ENCODE measurements at places on chromosomes 13 and 19.

GRCh38 chr19:22595918-22596341 lies 38.2 kb upstream of the ZNF492 start:
- DNase-seq = no peak

- no peak for DNase-seq
Observed at GRCh38 chr13:33913829-33914228, 95.9 kb downstream of the RFC3 start.

GRCh38 chr13:93670866-93671265 lies 444.3 kb downstream of the GPC6 start:
- no peak for DNase-seq

DNA sequence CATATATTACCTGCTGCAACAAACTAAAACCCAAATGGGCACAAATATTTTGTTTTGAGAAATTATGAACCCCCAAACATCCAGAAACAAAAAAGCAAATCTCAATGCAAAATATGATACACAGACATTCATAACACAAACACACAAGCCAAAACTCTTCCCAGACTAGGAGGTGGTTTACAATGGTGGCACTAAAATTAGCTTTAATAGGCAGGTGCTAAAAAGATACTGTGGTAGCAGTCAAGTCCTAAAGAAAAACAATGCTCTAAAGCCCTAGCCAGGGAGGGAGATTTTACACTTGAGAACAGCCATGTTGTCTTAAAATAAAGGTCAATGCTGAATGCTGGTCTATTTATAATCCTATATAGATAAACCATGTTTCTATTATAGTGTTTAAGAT lies 65.0 kb downstream of the DOCK9 start:
- DNase-seq = no peak

GRCh38 chr13:44045180-44045562 lies 165.5 kb downstream of the LACC1 start:
- DNase-seq = no peak

- no peak for DNase-seq
Observed at GRCh38 chr13:108346376-108346775, 76.9 kb downstream of the TNFSF13B start.

DNA sequence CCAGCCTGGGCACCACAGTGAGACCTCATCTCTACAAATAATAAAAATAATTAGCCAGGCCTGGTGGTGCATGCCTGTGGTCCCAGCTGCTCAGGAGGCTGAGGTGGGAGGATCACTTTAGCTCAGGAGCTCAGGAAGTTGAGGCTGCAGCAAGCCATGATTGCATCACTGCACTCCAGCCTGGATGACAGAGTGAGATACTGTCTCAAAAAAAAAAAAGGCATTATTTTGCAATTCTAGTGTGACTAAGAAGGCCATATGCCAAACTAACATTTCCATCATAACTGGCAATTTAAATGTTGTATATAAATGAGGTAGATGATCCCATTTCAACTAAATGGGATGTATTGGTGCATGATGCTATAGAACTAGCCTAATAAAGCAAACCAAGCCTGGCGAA lies 632.8 kb upstream of the KLF12 start:
- no peak for DNase-seq

DNA sequence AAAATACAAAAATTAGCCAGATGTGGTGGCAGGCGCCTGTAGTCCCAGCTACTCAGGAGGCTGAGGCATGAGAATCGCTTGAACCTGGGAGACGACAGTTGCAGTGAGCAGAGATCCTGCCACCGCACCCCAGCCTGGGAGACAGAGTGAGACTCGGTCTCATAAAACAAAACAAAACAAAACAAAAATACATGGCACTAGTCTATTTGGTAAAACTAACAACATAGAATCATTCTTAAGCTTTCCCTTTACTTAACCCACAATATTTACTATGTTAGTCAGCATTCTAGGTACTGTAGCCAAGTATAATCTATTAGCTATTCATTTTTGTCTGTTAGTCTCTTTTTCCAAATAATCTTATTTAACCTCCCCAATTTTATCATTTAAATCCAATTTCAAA lies 1482.8 kb downstream of the SLITRK5 start:
- DNase-seq = no peak

DNA sequence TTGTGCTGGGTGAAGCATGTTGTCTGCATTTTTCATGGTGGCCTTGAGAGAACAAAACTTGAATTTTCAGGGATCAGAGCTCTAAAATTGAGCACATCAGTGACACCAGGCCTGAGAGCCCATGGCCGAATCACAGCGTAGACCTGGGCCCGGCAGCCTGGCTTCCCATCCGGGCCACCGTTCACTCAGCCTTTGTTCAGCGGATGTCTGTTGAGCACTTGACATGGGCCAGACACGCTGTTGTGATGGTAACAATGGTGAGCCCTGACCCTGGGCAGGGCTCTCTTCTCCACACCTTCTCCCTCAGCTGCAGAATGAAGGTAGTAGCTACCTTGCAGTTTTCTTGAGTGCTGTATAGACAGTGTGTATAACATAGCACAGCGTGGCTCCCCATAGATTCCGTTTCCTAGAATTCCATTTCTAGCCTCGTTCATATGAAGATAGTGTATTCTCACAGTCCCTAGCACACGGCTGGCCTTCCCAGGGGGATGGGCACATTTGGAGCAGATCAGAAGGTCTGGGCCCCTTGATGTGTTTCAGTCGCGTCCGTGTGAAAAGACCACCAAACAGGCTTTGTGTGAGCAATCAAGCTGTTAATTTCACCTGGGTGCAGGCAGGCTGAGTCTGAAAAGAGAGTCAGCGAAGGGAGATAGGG lies 75.3 kb downstream of the RAB20 start:
- no peak for DNase-seq

DNA sequence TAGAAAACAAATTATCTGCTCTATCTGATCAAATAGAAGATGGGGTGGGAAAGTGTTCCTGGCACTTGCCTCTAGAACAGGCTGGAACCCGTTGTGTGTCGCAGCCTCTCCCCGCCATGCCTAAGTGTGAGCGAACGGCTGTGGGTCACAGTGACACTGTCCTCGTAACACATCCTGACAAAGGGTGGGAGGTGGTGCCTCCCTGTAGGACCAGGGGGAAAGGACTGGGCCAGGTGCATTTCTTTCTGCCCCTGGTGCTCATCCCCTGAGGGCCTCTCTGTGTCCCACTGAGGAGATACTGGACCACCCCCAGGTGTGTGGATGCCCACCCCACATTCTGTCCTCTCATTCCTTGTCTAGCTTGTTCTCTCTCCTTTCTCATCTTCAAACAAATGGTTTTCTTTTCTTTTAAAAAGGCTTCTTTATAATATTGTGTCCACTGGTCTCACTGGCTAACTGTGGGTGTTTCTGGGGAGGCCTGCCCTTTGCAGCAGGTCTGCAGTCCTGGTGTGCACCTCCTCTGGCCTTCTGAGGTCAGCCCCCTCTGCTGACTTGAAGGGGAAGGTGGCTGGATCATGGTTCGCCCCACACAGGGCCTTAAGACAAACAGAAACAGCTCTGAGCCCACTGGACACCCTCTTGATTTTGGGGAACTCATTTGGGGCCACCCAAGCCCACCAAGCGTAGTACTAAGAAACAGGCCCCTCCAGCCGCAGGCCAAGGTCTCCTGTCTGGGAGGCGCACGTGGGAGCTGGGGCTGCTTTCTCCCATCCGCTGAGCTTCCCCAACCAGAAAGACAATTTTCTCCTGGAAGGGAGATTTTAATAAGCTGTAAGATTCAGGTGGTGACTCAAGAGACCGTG lies 152.5 kb upstream of the SOX1 start:
- no peak for DNase-seq

DNA sequence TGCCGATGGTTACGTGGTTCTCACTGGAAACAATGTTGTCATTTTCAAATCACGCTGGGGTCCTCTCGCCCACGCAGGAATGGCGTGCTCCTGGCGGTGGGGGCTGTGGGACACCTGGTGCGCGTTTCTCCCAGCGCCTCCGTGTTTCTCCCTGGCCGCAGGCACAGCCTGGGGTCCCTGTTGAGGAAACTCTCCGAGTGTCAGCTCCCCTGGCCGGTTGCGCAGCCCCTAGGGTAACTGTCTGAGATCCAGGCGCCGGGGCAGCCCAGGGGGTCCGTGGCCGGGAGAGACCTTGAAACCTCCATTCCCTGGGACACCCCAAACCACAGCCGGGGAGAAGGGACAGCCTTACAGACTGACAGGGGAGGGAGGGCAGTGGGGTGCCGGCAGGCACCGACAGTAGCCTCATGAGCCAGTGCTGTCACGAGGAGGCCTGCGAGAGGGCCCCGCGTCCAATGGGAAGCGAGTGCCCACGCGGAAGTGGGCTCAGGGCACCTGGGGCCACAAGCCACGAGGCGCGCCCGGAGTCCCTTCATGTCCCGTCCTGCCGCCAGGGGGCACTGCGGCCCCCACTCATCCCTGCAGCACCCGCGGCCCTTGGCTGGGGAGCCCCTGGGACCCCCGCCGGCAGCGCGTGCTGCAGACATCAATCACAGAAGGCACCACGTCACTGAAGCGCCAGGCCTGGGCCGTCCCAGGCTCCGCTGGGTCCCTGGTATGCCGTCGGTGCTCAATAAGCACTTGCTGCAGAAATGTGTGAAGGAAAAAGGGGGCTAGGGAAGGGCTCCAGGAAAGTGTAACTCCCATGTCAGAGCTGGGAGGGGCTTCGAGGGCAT lies 9.5 kb downstream of the ADAMTSL5 start:
- no peak for DNase-seq

GRCh38 chr19:31354316-31354715 lies 5.1 kb upstream of the TSHZ3 start:
- DNase-seq = no peak

DNA sequence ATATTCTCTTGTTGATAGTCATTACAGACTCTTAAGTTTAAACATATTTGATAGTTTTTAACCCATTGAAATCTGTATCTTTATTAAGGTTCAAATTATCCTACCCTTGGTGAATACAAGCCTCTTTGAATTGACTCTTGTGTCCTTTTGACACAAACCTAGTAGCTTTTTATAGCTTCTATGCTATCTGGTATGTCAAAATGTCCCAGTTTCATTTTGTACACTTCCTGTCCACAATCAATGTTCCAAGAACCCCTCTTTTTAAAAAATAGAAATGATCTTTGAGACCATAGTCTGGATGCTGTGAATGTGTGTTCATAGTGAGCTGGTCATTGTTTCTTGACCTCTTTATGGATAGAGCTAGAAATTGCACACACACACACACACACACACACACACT lies 39.2 kb upstream of the FGF14 start:
- DNase-seq = no peak

DNA sequence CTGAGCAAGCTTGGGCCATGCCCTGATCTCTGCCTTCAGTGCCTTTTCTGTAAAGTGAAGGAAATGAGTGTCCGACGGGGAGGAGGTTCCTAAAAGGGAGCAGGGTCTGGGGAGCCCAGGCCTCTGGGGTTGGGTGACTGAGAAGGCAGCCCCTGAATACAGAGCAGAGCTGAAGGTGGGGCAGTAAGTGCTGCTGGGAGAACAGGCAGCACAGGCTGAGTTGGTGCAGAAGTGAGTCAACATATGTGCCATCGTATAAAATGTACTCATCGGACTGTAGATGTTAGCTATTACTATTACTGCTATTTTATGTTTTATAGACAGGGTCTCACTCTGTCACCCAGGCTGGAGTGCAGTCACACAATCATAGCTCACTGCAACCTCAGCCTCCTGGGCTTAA lies 1.0 kb upstream of the HAMP start:
- no peak for DNase-seq

- DNase-seq = peak; percentile 96
Observed at GRCh38 chr19:44746946-44747738, 1.4 kb upstream of the BCL3 start.

- DNase-seq = no peak
Observed at GRCh38 chr19:38512277-38512676, 78.8 kb downstream of the RYR1 start.

- DNase-seq = no peak
Observed at GRCh38 chr19:28615966-28616365, 597.0 kb downstream of the UQCRFS1 start.

DNA sequence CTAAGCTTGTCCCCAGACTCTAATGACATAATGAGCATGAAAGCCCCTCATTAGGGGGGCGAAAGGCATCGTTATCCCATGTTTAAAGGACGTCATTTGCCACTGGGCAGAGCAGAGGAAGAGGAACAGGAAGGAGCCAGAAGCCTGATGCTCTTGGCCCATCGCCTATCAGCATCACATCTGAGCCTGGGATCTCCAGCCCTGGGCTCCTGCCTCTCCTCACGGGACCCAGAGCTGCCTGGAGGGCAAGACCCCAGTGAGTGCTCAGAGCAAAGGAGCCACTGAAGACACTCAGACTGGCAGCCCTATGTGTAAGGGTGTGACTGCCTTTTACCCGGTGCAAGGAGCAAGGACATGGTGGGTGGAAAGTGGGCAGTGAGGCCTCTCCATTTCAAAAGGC lies 115.0 kb upstream of the ZNF507 start:
- DNase-seq = no peak

- peak; percentile 47 for DNase-seq
Observed at GRCh38 chr13:43260999-43261398, 237.6 kb downstream of the DNAJC15 start.

- no peak for DNase-seq
Observed at GRCh38 chr13:83929157-83929556, 46.9 kb upstream of the SLITRK1 start.

DNA sequence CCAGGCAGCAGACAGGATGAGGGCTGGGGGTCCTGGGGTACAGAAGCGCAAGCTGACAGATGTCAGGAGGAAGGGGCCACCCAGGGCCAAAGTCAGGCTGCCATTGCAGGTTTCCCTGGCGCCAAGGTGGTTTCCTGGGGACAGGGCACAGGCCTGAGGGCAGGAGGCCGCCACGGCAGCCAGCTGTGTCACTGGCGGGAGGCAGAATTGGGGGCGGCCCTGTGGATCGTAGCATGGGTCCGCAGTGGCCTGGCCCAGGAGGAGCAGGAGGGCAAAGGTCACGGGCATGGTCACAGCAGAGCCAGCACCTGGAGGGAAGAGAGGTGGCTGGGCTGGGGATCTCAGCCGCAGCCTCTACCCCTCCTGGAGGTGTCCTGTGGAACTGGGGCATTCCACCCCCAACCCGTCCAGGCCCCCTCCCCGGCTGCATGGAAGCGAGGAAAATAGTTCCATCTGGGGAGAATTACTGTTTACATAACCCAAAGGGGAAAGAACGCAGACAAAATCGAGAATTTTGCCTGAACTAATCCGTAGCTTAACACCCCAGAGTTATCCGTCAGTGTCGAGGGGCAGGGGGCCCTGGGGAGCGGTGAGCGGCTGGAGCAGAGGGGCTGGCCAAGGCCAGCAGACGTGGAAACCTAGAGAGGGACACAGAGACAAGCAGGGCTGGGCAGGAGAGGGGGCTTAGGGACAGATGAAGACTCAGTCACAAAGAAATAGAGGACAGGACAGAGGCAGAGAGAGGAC lies 1.9 kb downstream of the NTN5 start:
- no peak for DNase-seq
